ENCODE measurements at places on chromosomes 12 and 14.

- no peak for DNase-seq
- H3K36me3 ChIP-seq, result no peaks in the 10 kb centered on the region
- H3K4me3 ChIP-seq, result no peak overlapping the region
- H3K27me3 ChIP-seq, result peaks cover 2% of the 10 kb centered on the region
- H3K27ac ChIP-seq, result no peak overlapping the region
- H3K4me1 ChIP-seq, result no peaks in the 10 kb centered on the region
These were observed 12.2 kb upstream of the C14orf180 start for GRCh38 chr14:104567141-104567956.

DNA sequence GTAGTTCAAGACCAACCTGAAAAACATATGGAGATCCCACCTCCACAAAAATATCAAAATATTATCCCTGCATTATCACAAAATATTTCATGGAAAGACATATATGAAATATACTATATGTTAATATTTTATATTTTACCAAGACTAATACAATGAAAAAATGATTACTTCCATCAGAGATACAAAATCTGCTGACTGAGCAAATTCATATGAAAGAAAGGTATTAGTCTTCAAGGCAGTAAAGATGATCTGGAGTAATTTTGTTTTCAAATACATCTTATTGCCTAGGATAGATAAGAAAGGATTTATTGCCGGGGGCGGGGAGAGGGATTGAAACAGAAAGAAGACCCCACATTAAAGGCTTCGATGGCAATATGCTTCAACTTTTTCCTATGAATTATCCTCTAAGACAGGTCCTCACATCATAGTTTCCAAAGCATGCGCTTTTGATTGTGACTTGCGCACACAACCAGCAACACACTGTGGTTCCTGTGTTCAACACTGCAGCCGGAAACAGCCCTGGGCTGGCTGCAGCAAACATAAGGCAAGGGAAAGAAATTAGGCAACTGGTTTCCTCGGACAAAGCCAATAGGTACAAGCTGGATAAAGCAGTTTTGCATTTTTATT is 83.2 kb downstream of the SPPL3 start:
- no peaks in the 10 kb centered on the region for H3K36me3 ChIP-seq
- peak overlapping the region; percentile 13 for H3K4me3 ChIP-seq

- H3K27ac ChIP-seq, result no peak overlapping the region
- H3K4me1 ChIP-seq, result no peaks in the 10 kb centered on the region
- H3K27me3 ChIP-seq, result no peaks in the 10 kb centered on the region
- no peak overlapping the region for H3K4me3 ChIP-seq
- no peak for DNase-seq
These were observed 192.8 kb upstream of the EEA1 start for GRCh38 chr12:93121729-93122488.

- no peaks in the 10 kb centered on the region for H3K36me3 ChIP-seq
- peak; percentile 54 for DNase-seq
- peaks cover 9% of the 10 kb centered on the region for H3K27me3 ChIP-seq
- H3K27ac ChIP-seq, result no peak overlapping the region
- H3K4me1 ChIP-seq, result peaks cover 7% of the 10 kb centered on the region
These were observed 195.9 kb upstream of the PARP11 start for GRCh38 chr12:4068981-4069669.

GRCh38 chr14:104735830-104736642 is 12.0 kb downstream of the ADSS1 start:
- no peaks in the 10 kb centered on the region for H3K36me3 ChIP-seq
- peaks cover 3% of the 10 kb centered on the region for H3K4me1 ChIP-seq
- H3K4me3 ChIP-seq, result no peak overlapping the region
- H3K27me3 ChIP-seq, result no peaks in the 10 kb centered on the region
- H3K27ac ChIP-seq, result no peak overlapping the region

DNA sequence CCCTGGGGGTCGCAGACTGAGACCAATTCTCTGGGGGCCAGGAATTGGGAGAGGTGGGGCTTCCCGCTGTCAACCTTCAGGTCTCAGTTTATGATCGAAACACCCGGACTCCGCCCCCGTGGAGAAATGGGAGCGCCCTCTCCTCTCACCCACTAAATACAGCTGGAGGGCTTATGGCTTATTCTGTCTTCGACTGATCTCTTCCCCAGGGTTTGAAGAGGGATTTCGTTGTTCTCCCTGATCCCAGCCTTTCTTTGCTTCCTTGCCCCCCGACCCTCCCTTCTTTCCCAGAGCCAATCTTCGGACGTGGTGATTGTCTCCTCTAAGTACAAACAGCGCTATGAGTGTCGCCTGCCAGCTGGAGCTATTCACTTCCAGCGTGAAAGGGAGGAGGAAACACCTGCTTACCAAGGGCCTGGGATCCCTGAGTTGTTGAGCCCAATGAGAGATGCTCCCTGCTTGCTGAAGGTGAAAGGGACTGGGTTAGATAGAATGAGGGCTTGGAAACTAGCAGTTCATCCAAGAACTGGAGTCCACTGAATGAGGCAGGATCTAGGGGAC is 607 bp downstream of the OS9 start:
- peaks cover 37% of the 10 kb centered on the region for H3K36me3 ChIP-seq
- no peak for DNase-seq
- no peak overlapping the region for H3K4me3 ChIP-seq
- no peak overlapping the region for H3K27ac ChIP-seq
- peaks cover 1% of the 10 kb centered on the region for H3K4me1 ChIP-seq

DNA sequence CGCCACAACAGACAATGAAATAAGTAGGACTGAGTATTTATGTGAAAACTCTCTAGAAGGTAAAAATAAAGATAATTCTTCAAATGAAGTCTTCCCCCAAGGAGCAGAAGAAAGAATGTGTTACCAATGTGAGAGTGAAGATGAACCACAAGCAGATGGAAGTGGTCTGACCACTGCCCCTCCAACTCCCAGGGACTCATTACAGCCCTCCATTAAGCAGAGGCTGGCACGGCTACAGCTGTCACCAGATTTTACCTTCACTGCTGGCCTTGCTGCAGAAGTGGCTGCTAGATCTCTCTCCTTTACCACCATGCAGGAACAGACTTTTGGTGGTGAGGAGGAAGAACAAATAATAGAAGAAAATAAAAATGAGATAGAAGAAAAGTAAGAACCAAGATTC is 82.7 kb downstream of the VEZT start:
- H3K36me3 ChIP-seq, result peaks cover 28% of the 10 kb centered on the region
- H3K4me3 ChIP-seq, result no peak overlapping the region
- no peaks in the 10 kb centered on the region for H3K4me1 ChIP-seq
- no peak for DNase-seq
- H3K27me3 ChIP-seq, result no peaks in the 10 kb centered on the region
- H3K27ac ChIP-seq, result no peak overlapping the region

DNA sequence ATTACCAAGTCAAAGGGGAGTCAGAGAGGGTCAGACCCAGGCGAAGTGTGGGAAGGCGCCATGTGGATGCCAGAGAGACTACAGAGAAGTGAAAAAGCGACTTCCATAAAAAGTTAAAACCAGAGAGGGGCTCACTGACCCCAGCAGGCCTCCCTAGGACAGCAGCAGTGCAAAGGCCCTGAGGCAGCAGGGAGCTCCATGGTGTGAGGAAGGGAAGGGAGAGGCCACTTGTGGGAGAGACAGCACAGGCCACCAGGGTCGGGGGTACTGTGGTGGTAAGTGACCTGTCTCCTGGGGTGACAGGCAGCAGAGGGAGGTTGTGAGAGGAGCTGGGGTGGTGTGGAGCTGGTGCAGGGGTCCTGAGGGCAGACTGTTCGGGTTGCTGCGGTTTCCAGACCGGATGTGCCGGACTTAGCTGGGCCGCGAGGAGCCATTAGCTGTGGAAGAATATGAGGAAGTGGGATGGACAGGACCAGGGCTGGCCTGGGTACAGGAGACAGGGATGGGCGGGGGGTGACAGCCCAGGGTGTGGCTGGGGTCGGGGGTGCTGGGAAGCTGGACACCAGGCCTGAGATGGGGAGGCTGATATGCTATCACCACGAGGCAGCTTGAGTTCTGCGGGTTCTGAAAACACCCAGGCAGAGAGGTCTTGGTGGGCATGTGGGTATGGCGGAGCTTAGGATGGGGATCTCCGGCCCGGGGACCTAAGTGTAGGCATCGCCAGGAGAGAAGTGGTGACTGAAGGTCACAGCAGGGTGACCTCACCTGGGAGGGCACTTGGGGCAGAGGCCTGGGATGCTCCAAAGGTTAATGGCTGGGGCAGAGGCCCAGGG is 22.7 kb downstream of the SETD1B start:
- H3K27ac ChIP-seq, result peak overlapping the region; percentile 5
- no peak for DNase-seq
- H3K4me3 ChIP-seq, result no peak overlapping the region
- peaks cover 62% of the 10 kb centered on the region for H3K36me3 ChIP-seq

DNA sequence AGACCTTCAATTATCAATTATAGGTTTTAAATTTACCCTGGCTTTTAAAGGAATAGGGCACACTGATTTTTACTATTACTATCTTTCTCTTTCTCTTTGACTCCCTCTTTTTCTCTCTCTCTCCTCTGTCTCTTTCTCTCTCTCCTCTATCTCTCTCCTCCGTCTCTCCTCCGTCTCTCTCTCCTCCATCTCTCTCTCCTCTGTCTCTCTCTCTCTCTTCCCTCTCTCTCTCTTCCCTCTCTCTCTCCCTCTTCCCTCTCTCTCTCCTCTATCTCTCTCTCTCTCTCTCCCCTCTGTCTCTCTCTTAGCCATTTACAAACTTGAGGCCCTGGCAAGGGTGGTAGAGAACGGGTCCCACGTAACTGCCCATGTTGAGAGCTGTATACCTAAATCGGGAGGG is 62.3 kb downstream of the LRIG3 start:
- no peaks in the 10 kb centered on the region for H3K27me3 ChIP-seq
- H3K4me3 ChIP-seq, result no peak overlapping the region
- no peaks in the 10 kb centered on the region for H3K36me3 ChIP-seq
- H3K27ac ChIP-seq, result no peak overlapping the region

GRCh38 chr14:32039401-32040030 is 37.6 kb upstream of the ARHGAP5 start:
- peaks cover 3% of the 10 kb centered on the region for H3K4me1 ChIP-seq
- no peak for DNase-seq
- no peaks in the 10 kb centered on the region for H3K36me3 ChIP-seq

- no peaks in the 10 kb centered on the region for H3K36me3 ChIP-seq
- no peaks in the 10 kb centered on the region for H3K27me3 ChIP-seq
- no peak overlapping the region for H3K27ac ChIP-seq
- H3K4me1 ChIP-seq, result no peaks in the 10 kb centered on the region
These were observed 107.4 kb downstream of the RERGL start for GRCh38 chr12:17982556-17982955.

DNA sequence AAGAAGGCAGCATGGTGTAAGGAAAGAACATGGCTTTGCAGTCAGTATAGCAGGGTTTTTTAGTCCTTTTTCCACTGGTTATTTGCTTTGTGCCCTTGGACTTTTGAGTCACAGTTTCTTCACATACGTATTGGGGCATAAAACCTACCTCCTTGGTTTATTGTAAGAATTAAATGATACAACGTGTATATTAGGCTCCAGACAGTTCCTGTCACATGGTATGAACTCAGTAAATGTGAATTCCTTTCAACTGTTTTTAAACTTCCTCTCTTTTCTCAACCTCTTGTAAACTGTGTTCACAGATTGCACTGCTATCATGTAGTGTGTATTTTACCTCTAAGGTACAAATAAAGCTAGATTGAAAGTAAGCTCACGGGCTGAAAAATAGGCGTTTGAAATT is 29.5 kb downstream of the MSRB3 start:
- DNase-seq, result no peak
- H3K27ac ChIP-seq, result no peak overlapping the region
- no peaks in the 10 kb centered on the region for H3K4me1 ChIP-seq
- no peak overlapping the region for H3K4me3 ChIP-seq

DNA sequence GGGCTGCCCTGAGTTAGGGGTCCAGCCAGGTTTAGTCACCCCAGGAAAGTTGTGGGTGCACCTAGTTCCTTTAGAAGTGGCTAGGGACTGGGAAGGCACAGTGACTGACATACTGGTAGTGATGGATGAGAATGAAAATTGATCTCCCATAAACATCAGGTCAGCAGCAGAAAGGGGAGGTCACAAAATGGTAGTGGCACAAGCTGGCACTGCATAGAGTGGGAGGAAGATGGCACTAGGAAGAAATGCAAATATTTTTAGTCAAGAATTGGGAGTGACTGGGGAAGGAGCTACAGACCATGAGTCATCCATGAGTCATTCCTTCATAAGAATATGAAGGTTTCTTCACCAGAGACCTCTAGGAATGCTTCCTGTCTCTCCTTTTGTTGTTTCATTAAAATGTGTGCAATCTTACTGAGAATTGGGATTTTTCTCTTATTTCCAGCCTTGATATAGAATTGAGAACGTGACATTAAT is 198.3 kb upstream of the AMIGO2 start:
- no peak for DNase-seq
- H3K27ac ChIP-seq, result peak overlapping the region; percentile 89
- peaks cover 7% of the 10 kb centered on the region for H3K36me3 ChIP-seq
- peak overlapping the region; percentile 31 for H3K4me3 ChIP-seq

- no peak overlapping the region for H3K27ac ChIP-seq
- H3K27me3 ChIP-seq, result peaks cover 7% of the 10 kb centered on the region
- no peak for DNase-seq
- no peaks in the 10 kb centered on the region for H3K4me1 ChIP-seq
- no peaks in the 10 kb centered on the region for H3K36me3 ChIP-seq
- H3K4me3 ChIP-seq, result no peak overlapping the region
These were observed 232.9 kb upstream of the CPNE8 start for GRCh38 chr12:39138268-39138667.

- H3K4me3 ChIP-seq, result peak overlapping the region; percentile 85
- H3K27ac ChIP-seq, result peak overlapping the region; percentile 99
- H3K4me1 ChIP-seq, result peaks cover 53% of the 10 kb centered on the region
- H3K27me3 ChIP-seq, result no peaks in the 10 kb centered on the region
- H3K36me3 ChIP-seq, result peaks cover 2% of the 10 kb centered on the region
- peak; percentile 81 for DNase-seq
These were observed 87.4 kb upstream of the SLC38A2 start for GRCh38 chr12:46459861-46460545.

GRCh38 chr12:95185072-95185471 is 32.2 kb downstream of the FGD6 start:
- H3K27me3 ChIP-seq, result no peaks in the 10 kb centered on the region
- H3K4me1 ChIP-seq, result peaks cover 2% of the 10 kb centered on the region
- DNase-seq, result no peak
- no peaks in the 10 kb centered on the region for H3K36me3 ChIP-seq
- H3K4me3 ChIP-seq, result no peak overlapping the region
- H3K27ac ChIP-seq, result no peak overlapping the region

GRCh38 chr12:96902076-96902475 is 5.0 kb upstream of the NEDD1 start:
- H3K27me3 ChIP-seq, result peaks cover 10% of the 10 kb centered on the region
- H3K36me3 ChIP-seq, result no peaks in the 10 kb centered on the region
- H3K27ac ChIP-seq, result no peak overlapping the region

- peak overlapping the region; percentile 77 for H3K4me3 ChIP-seq
- H3K27ac ChIP-seq, result peak overlapping the region; percentile 87
- peaks cover 37% of the 10 kb centered on the region for H3K36me3 ChIP-seq
- no peaks in the 10 kb centered on the region for H3K27me3 ChIP-seq
These were observed 7.0 kb downstream of the NIN start for GRCh38 chr14:50823762-50824636.

GRCh38 chr12:123840765-123841425 is 78.8 kb downstream of the DNAH10 start:
- H3K27ac ChIP-seq, result no peak overlapping the region
- DNase-seq, result no peak
- no peak overlapping the region for H3K4me3 ChIP-seq
- H3K4me1 ChIP-seq, result peaks cover 2% of the 10 kb centered on the region
- H3K27me3 ChIP-seq, result peaks cover 3% of the 10 kb centered on the region

Data from activated CD4-positive, alpha-beta T cell treated with anti-CD3 and anti-CD28 coated beads, Interleukin-2, amount 10 ng/mL, durations not matched to agents 24 days and 14 days (primary cell).